D721Med (cell line): ENCODE measurements at places on chromosomes 7 and 10.

- DNase-seq: no peak
These were observed 160.1 kb downstream of the GLI3 start for GRCh38 chr7:42076870-42077269.

DNA sequence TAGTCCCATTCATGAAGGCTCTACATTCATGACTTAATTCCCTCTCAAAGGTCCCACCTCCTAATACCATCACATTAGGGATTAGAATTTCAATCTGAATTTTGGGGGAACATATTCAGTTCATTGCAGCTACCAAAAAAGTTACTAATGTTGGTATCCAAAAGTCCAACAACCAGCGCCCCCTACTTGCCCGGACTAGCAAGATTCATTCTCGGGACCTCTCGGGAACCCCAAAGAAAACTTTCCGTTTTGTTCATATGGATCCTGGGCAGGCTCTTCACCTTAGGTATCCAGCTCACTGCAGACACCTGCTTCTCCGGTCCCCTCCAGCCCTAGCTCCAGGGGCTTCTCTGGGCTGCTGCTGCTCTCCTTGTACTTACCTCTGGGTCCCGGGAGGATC lies 8.9 kb upstream of the GRK5 start:
- DNase-seq: no peak

- no peak for DNase-seq
These were observed 1.4 kb upstream of the HOXA7 start for GRCh38 chr7:27157702-27158431.

GRCh38 chr7:30846378-30846777 lies 65.3 kb upstream of the AQP1 start:
- DNase-seq: no peak

DNA sequence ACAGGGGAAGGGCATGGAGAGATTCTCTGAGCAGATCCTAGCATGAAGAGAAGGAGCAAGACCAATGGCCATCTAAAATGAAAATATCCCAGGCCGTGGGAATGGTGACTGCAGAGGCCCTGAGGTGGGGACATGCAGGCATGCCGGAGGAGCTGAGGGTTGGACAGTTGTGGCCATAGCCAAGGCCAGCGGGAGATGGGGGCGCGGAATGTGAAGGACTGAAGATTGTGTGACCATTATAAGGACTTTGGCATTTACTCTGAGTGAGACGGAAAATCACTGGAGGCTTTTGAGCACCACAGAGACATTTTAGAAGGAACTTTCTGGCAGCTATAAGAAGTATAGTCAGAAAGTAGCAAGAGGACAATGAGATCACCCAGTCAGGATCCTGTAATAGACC lies 341.1 kb downstream of the SFMBT2 start:
- no peak for DNase-seq

DNA sequence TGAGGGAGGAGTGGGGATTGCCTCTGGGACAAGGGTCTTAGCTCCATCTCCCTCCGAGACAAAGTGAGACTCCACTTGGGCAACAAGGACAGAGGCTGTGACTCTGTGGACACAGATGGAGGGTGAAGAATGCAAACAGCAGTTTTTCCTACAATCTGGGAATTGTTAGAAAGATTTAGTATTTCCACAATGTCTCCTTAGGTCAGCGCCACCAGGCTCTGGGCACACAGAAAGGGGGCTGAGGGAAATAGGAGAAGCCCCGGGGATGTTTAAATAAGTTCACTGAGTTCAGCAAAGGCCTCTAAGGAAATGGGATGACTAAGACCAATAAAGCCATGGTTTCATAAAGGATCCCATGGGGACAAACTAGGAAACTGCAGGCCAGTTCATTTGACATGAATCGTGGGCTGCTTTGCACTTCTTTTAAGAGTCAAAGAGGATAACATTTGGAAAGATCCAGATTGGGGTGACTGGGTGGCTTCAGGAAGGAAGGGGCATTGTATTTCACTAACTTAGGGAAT lies 219.8 kb upstream of the GLI3 start:
- DNase-seq: no peak
